NCI-H1436 treated with DMSO at 0.1 percent for 48 hours (cell line): ENCODE measurements at places on chromosomes 1 and 21.

DNA sequence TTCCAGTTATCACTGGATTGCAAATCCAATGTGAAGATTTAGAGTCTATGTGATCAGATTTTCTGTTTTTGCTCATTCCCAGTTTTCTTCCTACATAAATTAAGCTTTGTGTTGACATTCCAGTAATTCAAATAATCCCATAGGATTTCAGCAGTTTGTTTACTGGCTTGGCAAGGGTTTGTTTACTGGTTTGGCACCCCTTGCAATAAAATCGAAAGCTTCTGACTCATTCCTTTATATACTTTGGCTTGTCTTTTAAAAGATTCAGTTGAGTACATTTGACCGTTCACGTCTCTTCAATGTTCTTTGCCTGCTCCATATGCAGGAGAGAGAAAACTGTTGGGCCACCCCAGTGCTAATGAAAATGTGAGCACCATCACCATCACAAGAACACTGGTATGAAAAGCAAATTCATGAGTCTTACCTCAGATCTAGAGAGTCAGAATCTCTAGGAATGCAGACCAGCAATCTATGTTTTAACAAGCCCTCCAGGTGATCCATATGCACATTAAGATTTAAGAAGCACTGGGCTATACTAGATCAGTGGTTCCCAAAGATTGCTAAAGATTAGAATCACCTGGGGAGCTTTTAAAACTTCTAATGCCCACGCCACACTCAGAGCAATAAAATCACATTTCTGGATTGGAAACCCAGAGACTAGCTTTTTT lies 32.8 kb downstream of the ZC3H11B start:
- DNase-seq = no peak

DNA sequence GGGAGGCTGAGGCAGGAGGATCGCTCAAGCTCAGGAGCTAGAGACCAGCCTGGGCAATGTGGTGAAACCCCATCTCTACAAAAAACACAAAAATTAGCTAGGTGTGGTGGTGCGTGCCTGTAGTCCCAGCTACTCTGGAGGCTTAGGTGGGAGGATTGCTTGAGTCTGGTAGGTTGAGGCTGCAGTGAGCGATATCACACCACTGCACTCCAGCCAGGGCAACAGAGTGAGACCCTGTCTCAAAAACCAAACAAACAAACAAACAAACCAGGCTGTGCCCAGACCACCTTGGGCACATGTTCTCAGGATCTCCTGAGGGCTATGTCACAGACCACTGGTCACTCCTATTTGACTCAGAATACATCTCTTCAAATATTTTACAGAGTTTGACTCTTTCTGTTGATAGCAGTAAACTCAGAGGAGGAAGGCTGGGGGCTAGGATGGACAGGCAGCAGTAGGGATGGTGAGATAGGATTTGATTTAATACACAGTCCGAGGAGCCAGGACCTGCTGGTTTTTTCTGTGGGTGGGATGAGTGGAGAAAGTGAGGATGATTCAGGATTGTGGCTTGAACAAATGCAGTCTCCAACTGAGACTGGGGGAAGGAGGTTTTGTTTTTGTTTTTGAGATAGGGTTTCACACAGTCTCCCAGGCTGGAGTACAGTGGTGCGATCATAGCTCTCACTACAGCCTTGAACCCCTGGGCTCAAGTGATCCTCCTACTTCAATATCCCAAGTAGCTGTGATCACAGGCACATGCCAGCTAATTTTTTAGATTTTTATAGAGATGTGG lies 46.5 kb downstream of the OLFML3 start:
- DNase-seq = no peak

DNA sequence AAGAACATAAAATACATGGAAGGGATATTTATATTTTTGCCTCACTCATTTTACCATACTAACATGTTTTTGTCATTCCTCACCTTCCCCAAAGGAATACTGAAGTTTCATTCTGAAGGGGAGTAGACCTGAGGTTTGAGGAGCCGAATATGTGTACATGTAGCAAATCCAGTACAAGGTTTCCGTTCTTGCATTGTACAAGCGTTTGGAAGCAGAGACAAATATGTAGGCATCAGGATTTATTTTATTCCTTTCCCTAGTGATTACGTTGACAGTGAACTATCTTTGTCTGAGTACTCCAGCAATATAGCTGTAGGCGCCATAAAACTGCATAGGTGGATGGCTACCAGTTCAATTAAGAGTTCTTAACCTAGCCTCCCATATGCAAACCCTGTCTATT lies 191.5 kb downstream of the NFIA start:
- DNase-seq = no peak

- no peak for DNase-seq
These were observed 23.7 kb downstream of the RWDD3 start for GRCh38 chr1:95257758-95258157.

GRCh38 chr1:173997791-173998190 lies 24.4 kb downstream of the RC3H1 start:
- no peak for DNase-seq

DNA sequence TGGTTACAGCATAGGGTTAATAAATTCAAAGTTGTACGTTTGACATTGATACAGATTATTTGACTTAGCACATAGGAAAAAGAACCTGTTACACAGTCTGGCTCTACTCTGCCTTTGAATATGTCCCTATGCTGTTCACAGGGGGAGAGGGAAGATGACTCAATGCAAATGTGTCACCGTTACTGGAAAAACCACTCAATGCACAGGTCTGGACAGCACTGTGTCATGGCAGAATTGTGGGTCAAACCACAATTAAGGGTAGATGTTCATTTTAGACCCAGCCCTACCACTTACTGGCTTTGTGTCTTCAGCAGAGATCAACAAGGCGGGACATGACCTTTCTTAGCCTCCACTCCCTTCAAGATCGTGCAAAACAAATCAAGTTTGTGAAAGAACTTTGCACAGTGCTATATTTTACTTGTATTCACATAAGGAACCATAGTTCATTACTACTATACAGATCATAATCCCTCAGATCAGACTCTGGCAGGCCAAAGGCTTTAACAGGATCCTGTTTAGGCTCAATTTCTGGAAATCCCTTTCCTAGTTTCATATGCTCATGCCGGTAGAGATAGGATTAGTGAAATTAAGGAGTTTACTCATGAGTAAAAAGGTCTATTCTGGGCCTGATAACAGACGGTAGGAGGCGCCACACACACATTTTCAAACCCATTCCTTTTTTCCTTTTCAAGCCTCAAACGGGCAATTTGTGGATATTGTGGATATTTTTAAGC lies 22.1 kb downstream of the EIF2D start:
- no peak for DNase-seq

- DNase-seq = no peak
These were observed 49.4 kb downstream of the NFIA start for GRCh38 chr1:61131716-61132115.

GRCh38 chr1:17852383-17852782 lies 97.2 kb downstream of the ACTL8 start:
- DNase-seq = no peak

- DNase-seq = no peak
These were observed 87.4 kb upstream of the TMEM51 start for GRCh38 chr1:15066191-15066590.

DNA sequence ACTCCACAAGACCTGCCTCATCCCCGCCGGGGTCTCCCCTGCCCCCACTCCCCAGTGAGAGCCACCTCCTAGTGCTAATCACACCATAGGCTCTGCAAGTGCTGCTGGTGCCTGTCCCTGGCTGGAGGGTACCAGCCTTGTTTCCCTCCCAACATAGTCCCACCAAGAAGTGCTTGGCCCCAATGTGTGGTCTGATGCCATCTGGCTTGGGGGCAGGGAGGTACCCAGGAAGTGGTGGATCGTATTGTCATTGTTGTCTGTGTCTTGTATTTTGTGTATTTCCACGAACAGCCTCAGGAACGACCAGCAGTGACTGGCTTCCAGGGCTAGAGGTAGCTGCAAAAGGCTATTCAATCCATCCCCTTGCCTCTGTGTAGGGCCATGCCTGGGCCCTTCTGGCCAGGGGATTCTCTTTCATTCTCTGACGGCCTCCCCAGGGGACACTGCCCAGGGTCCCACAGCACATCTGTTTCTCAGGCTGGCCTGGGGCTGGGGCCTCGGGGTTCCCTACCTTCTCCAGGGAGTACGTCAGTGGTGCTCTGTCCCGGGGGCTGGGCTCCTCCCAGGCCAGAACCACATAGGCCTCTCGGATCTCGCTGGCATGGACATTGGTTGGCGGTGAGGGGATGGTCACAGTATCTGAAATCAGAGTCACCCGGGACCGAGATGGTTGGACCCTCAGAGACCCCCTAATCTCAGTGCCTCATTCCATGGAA lies 22.8 kb downstream of the MYOM3 start:
- DNase-seq = no peak

DNA sequence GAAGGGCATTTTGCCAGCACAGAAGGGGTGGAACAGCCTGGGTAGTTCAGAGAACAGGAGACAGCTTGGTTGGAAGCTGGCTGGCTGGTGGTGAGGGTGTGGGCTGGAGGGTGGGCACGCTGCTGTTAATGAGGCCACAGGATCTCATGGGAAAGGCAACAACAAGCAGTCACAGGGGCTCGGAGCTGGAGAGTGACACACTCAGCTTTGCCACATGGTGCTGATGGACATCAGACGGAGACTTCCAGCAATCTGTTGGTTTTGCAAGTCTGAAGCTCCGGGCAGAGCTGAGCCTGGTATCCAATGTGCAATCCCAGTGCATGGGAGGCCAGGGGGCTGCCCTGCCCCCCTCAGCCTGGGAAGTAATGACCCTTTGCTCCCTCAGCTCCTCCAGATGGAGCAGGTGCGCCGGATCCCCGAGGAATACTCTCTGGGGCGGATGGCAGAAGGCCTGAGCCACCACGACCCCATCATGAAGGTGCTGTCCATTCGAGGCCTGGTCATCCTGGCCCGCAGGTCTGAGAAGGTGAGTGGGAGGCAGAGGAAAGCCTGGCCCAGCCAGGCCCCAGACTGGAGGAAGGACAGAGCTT lies 15.6 kb upstream of the TTC4 start:
- no peak for DNase-seq

DNA sequence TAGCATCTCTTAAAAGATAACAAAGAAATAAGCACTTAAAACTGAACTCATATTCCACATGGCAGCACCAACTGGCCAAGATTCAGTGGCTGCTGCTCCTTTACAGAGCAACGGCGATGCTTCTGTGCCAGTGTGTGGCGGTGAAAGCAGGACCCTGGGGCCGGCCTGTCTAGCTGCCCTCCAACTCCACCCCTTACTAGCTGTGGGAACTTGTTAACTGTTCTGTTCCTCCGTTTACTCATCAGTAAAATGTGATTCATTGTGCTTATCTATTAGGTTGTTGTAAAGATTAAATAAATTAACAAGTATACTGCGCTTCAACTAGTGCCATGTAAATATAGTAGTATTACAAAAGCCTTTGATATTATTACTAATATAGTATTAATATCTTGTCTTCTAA lies 133.2 kb downstream of the GDAP2 start:
- no peak for DNase-seq

- peak; percentile 26 for DNase-seq
These were observed 226.5 kb downstream of the SMYD3 start for GRCh38 chr1:246280551-246280950.

- DNase-seq = no peak
These were observed 14.2 kb downstream of the CLIC4 start for GRCh38 chr1:24759492-24759891.

DNA sequence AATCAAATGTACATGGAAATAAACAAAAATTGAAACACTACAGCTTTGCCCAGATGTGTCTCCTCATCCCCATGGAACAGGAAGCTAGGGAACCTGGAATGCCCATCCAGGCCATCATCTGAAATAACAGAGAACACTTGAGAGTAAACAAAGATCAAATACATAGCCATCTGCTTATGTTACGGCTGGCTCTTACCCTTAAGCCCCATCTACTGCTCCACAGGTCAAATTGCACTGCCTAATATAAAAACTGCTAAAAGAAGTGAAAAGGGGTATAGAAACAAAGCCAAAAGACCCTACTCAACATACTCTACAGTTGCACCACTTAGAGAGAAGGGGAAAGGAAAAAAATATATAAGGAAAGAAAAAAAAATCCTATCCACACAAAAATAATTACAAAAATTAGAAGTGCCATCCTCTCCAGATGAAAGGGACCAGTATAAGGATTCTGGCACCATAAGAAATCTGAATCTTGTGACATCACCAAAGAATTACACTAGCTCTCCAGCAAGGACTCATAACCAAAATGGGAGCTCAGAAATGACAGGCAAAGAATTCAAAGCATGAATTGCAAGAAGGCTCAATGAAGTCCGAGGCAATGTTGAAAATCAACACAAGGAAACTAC lies 26.9 kb downstream of the OR6Y1 start:
- DNase-seq = no peak

DNA sequence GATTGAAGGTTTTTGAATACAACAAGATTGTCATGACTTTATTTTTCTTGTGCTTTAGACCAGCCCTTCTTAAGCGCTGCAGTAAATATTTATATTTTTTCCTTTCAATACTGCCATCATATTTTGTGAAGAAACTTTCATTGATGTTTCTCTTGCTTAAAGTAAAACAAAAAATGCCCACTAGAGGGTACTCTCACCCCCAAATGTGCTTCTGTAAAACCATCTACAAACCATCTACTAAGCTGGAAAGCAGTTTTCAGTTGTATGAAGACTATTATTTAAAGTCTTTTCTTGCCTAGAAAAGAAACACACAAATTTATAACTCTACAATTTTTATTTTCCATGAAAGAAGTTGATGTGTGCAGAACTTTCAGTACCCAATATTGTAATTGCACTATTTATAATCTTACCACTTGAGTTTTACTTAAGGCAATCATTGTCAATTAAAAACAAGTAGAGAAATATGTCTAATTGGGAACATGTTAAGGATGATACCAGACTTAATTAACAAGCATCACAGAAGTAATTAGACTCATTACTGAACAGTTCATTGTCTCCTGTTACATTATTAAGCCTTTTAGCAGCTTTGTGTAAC lies 10.7 kb downstream of the LEPR start:
- DNase-seq = no peak

- DNase-seq = no peak
These were observed 30.0 kb upstream of the SSX2IP start for GRCh38 chr1:84720221-84720780.

GRCh38 chr1:227323967-227324268 lies 5.6 kb upstream of the CDC42BPA start:
- DNase-seq = no peak

- no peak for DNase-seq
These were observed 61.7 kb downstream of the FCRL5 start for GRCh38 chr1:157490467-157491165.

GRCh38 chr1:187078321-187078720 lies 249.6 kb downstream of the PLA2G4A start:
- no peak for DNase-seq

- DNase-seq = no peak
These were observed 187.0 kb upstream of the OLFM3 start for GRCh38 chr1:102183711-102184110.
